Stimulated activated CD8-positive, alpha-beta memory T cell treated with anti-CD3 and anti-CD28 coated beads, Interleukin-2, amount 100 ng/mL, for 1 hour (primary cell): ENCODE measurements at places on chromosomes 3 and 15.

GRCh38 chr3:3296979-3297381, 117.5 kb upstream of the CRBN start:
- DNase-seq: no peak

DNA sequence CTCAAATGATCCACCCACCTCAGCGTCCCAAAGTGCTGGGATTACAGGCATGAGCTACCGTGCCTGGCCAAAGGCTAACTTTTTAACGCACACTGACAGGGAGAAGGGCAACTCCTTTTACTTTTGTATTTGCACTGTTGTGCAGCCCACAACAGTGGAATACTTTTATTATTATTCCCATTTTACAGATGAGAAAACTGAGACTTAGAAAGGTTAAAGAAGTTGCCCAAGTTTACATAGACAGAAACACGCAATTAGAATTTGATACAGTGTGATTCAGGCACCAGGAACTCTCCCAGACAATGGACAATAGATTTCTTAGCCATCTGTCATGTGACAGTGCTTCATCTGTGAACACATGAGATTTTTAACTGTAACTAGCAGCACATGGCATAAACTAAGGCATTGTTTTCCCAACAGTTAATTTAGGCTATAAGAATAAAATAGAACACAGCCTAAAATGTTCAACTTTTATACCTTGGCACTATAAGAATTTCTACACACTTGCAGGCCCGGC, 18.8 kb downstream of the STAG1 start:
- DNase-seq: no peak

- DNase-seq: no peak
These were observed 36.9 kb downstream of the APBA2 start for GRCh38 chr15:28922707-28923012.

GRCh38 chr3:127078626-127079025, 95.7 kb downstream of the PLXNA1 start:
- no peak for DNase-seq

DNA sequence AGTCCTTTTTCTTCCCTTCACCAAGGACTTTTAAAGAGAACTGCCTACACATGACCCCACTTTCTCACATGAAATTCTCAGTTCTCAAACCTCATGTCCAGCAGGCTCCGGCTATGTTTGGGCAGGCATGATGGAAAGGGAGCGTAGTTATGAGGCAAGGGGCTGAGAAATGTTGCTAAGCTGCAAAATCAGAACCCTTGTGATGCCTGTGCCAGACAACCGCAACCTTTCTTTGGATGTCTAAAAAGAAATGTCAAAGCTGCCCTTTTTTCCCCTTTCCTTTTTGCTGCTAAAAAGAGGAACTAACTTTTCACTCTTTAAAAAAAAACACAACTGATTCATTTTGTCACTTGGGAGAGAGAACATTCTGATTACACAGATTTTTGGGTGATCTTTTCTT, 19.2 kb downstream of the GNB4 start:
- no peak for DNase-seq

- no peak for DNase-seq
These were observed 29.2 kb downstream of the NEO1 start for GRCh38 chr15:73081321-73081958.

DNA sequence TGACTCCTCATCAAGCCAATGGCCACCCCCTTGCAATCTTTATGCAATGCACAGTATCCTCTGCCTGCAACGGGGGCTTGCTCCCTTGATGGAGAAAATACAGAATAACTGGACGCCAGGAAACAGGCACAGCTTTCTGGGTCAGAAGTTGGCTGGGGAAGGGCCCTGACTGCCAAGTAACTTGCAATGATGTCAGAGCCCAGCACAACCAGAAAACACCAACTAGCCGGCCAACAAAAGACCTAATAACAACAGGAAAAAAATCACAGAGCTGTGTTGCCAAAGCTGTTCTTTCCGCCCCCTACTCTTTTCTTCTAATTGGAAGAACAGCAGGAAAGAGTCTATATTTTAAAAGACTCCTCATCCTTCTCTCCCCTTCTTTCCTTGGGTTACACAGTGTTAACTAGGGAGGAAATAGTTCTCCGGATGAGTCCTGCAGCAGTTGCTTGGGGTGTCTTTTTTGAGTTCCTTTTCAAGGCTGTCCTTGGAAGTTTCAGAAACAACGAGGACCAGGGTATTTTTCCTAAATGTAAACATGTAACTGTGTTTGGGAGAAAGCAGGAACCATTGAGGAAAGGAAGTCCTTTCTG, 1.4 kb upstream of the SEMA6D start:
- no peak for DNase-seq

- no peak for DNase-seq
These were observed 234.5 kb upstream of the CDIN1 start for GRCh38 chr15:36344887-36345286.

GRCh38 chr3:126101521-126101982, 17.6 kb upstream of the SLC41A3 start:
- DNase-seq: no peak

GRCh38 chr3:179949412-179949811, 87.3 kb downstream of the PEX5L start:
- DNase-seq: no peak

GRCh38 chr3:62999158-62999557, 123.9 kb upstream of the CADPS start:
- DNase-seq: no peak

DNA sequence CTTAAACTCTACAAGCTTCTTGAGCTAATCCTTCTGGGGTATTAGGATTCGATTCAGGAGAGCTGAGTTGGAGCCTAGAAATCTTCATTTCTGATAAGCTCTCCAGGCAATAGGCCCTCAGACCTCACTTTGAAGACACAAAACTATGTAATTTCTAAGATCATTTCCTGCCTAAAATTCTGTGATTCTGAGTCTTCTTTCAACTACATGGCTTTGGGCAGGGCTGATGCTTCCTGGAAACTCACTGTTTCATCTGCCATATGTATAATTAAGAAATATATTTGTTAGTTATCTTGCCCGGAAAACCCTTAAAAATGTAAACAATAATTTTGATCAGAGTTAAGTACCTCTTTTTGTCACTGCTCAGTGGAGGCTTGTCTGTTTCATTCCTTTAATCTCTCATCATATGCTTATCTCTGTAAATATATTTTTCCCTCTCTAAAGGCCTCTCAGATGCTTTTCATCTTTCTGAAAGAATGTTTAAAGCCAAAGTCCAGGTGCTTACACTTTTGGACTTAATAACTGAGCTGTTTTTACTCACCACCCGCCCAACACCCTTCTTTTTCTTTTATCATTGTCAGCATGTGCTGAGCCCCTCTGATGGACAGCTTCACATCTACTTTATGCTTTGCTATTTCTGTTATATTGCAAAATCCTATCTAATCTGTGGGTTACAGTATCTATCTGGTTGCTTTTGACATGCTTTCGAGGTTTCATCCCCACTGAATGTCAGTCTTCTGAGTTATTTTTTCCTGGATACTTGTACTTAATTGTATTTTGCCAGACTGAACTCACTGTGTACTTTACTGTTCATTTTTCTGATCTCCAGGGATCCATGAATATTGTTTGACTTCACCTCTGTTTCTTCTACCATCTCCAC, 38.2 kb downstream of the FILIP1L start:
- DNase-seq: no peak
